ENCODE measurements at places on chromosomes 2 and 18.

GRCh38 chr2:235026649-235027557, 75.1 kb downstream of the SH3BP4 start:
- DNase-seq = peak; percentile 84

DNA sequence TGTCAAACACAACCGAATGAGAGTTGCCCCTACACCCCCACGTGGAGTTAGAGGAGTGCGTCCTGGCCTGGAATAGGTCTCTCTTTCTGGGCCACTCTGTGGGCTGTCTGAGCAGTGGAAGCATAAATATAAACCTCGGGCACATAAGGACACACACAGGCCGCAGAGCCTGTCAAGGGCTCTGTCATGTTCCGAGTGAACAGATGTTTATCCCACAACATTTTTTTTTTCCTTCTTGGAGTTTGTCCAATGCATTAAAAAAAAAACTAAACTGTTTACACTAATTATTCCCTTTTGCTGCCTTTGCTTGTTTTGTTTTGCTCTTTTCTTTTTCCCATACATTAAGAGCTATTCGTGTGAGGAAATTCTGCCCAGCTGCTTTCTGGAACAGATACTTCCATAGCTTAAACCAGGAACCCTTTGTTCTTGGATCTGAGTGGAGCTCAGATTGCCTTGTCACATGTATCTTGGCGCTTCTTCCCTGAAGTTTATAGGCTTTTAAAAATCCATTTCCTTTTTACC, 228.3 kb upstream of the FOSL2 start:
- no peak for DNase-seq

- DNase-seq = no peak
These were observed 4.8 kb upstream of the STARD7 start for GRCh38 chr2:96213379-96213778.

- no peak for DNase-seq
These were observed 72.2 kb downstream of the CAB39 start for GRCh38 chr2:230784795-230785194.

GRCh38 chr18:9619545-9619944, 5.2 kb upstream of the PPP4R1 start:
- DNase-seq = peak; percentile 43

GRCh38 chr2:197707316-197708213, 2.4 kb downstream of the MARS2 start:
- DNase-seq = peak; percentile 31

- no peak for DNase-seq
These were observed 663.9 kb upstream of the CHAC2 start for GRCh38 chr2:53103679-53104078.

DNA sequence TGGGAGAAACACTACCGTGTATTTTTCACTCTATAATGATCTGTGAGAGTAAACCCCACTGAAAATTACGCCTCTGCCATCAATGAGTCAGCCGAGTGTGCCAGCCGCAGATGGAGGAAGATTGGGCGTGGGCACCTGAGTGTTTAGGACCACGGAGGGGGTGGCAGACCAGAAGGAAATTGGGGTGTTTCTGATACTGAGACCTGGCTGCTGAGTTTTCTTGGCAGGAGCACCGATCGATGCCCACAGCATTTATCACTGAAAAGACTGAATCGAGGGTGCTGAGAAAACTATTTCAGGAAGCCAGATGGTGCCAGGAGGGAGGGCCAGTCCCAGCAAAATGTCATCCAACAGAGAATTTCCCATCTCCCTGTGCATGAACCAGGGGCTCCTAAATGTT, 91.9 kb upstream of the TPO start:
- DNase-seq = no peak

DNA sequence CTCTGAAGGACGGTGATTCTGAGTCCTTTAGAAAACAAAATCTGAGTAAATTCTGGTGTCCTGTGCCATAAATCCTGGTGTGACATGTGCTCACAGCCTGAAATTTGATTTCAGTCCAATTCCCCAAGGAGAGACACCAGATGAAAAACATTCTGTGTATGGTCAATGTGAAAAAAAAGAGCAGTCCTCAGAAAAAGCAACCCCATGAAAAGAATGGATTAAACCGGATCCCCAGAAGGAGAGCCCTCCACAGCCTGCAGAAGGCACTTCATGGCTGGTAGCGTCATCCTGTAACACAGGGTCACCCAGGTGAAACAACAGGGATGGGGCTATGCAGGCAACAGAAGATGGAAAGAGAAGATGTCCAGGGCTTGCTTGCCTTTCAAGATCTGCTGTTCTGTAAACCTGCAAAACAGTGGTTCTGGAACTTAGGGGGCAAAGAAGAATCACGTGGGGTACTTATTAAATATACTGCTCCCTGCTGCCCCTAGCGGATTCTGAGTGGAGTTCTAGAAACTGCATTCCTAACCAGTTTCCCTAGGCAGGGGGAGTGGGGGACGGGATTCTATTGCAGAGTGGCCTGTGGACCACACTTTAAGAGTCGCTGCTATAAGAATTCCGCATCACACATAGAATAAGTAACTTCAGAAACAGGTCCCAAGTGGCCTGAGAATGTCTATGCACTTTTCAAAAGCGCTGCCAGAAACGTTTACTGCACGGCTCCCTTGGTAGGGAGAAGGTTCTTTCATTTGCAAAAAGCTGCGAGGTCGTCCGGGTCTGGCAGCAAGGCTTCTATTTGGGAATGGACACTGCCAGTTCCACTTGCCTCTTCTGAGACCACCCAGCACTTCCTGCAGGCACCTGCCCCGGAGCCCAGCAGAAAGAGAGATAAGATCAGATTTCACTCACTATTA, 118.9 kb upstream of the ARL5A start:
- no peak for DNase-seq

- no peak for DNase-seq
These were observed 230.9 kb downstream of the RBM43 start for GRCh38 chr2:151030663-151031230.

GRCh38 chr2:143937723-143938350, 582.1 kb downstream of the ZEB2 start:
- no peak for DNase-seq

- DNase-seq = no peak
These were observed 48.0 kb downstream of the CENPO start for GRCh38 chr2:24840962-24841945.

- DNase-seq = no peak
These were observed 7.6 kb upstream of the ADAM23 start for GRCh38 chr2:206435742-206436141.

- DNase-seq = no peak
These were observed 107.3 kb downstream of the CPS1 start for GRCh38 chr2:210663631-210664089.

- DNase-seq = no peak
These were observed 165.0 kb downstream of the ANTXR1 start for GRCh38 chr2:69177785-69178636.

- DNase-seq = no peak
These were observed 69.7 kb upstream of the LYPD6B start for GRCh38 chr2:148968776-148969319.

- no peak for DNase-seq
These were observed 267.2 kb downstream of the LRRTM1 start for GRCh38 chr2:80037310-80037709.

GRCh38 chr18:31484461-31484860, 13.5 kb upstream of the DSG2 start:
- DNase-seq = no peak

DNA sequence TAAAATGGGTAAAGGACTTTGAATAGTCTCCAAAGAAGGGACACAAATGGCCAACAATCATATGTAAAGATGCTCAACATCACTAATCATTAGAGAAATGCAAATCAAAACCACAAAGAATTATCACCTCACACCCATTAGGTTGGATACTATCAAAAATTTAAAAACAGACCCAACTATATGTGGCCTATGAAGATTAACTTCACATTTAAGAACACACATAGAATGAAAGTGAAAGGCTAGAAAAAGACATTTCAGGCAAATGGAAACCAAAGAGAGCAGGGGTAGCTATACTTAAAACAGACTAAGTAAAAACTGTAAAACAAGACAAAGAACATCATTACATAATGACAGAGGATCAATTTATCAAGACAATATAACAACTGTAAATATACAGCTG, 53.5 kb upstream of the ASPRV1 start:
- DNase-seq = no peak

- no peak for DNase-seq
These were observed at the start of gene MSGN1 for GRCh38 chr2:17816396-17817245. MSGN1 (plus strand) TSS chr2:17816460; CDS start chr2:17816519, 59 bp downstream.

DNA sequence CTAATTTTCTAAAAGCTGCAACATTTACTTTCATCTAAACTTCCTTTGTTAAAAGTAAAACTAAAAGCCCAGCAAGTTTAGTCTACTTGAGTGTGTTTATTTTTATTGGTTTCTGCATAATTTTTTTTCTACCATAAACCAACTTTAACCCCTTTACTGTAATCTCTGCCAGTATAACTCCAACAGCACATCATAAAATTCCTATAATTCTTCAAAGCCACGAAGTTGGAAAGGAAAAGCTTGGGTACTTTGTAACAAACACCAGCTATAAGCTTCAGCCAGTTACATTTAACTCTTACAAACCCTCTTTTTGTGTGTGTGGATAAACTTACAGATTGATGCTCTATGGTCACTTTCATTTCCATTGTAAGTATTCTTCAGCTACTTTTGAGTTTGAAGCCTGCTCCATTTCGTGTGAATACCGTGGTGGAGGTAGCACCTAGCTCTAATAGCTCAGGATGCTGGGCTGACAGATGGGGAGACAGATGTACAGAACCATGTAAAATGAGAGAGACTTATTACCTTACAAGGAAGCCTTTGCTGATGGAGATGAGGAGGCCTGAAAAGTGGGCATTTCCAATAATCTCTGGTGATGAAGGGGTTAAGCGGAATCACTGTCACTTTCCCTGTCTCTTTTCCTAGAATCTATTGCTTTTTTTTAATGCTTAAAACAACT, 42.5 kb downstream of the ZEB2 start:
- no peak for DNase-seq

DNA sequence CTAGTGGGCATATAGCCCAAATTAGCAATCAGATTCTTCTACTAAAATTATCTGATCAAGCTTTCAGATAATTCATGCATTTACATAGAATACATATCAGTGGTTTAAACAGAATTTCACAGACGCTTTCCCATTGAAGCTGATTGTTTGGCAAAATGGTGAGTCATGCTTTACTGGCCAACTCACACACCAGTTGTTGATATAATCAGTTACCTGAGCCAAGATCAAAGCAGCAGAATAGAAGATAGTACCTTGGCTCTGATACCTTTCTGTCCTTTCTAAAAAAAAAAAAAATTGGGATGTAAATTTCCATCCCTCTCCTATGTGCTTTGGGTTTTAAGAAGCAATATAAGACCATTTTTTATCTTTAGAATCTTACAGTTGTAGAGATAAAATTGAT, 178.0 kb downstream of the MCFD2 start:
- peak; percentile 20 for DNase-seq

DNA sequence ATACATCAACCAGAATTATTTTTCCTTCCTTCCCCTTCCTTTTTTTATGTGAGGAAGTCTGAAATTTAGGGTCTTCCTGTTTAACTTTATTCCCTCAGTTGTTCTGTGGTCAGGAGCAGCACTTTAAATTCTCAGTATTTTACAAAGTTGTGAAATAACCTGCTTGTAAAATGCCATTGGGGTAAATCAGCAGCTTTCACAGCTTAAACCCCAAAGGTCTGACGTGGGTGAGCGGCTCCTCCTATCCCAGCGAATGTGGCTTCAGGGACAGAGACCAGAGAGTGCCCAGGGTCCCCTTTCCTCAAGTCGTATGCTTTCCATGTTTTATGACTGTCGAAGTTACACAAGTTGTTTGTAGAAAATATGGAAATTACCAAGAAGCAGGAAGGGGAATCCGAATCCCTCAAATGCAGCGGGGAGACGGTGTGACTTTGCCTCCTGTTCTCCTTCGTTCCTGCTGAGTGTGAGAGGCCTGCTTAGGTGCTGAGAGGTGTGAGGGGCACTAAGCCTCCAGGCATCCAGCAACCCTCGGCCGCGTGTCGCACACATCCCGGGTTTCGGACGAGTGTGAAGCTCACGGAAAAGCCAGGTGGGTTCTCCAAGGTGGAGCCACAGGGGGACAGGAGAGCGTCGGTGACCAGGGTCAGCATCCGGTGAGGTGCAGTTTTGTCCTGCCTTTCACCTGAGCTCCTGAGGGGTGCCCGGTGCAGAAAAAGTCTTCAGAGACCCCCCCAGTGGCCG, 10.8 kb upstream of the KCNG2 start:
- no peak for DNase-seq

DNA sequence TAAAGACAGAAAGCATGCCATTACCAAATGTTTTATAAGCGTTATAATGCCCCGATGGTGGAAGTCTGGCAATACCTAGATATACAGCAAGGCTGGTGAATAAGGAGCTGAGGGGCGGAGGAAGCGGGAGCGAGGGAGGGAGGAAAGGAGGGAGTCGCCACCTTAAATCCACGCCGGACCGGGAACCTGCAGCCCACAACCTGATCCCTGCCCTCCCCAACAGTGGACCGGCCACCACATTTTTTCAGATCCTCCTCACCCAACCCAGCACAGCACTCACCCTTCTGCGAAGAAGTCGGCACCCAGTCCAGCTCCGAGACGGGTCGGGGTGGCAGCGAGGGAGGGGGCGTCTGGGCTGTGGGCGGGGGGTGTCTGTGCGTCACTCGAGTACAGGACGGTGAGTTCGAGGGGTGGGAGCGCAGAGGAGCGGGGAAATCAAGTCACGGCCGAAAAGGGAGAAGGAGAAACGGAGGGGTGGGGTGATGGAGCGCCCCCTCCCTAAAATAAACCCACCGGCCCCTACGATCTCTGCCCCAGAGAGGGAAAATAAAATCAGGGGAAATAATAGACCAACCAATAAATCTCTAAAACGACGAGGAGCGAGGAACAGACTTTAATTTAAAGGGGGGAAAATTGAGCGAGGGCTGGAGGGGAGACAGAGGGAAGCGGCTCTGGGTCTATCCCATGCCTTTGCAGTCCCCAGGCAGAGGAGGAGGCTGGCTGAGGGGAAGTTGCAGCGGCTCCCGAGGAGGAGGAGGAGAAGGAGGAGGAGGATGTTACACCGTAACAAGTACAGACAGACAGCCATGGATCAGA, 96.5 kb upstream of the SERTAD2 start:
- DNase-seq = peak; percentile 39

DNA sequence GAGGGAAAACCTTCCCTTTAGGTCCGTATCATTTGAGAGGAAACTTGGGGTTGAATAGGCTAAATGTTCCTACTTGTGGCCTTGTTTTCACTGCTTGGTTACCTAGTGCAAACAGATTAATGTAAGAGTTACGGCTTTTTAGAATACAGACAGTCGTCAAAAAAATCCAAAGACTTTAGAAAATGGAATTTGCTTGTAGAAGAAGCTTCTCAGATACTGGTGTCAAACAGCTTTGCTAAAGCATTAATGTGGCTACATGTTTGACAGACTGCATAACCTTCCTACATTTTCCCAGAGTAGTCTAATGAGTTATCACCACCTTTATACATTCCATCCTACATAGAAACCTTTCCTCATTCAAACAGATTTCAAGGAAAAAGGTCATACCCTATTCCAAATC, 114.6 kb downstream of the FMNL2 start:
- DNase-seq = no peak
